ENCODE measurements at places on chromosomes 2 and 18. TPM values are rescaled to one million over a fixed set of nuclear protein-coding genes. Genes with fewer than 3 reads are reported as not detected.

KLHL30 gene
- 0.16 TPM for total RNA-seq

CHRND gene
- not detected for total RNA-seq

SF3B6 gene
- 189 TPM for total RNA-seq

ANKRD30BL gene
- not detected for total RNA-seq

REG1A gene
- total RNA-seq: not detected

MZT2B gene
- 265 TPM for total RNA-seq

LINC00305 gene
- not detected for total RNA-seq

NFATC1 gene
- 6.9 TPM for total RNA-seq

CXCR1 gene
- total RNA-seq: not detected

ANKRD30B gene
- total RNA-seq: not detected

ABCA12 gene
- 0.23 TPM for total RNA-seq

MPV17 gene
- total RNA-seq: 84.4 TPM

HOXD13 gene
- 0.18 TPM for total RNA-seq

ERBB4 gene
- total RNA-seq: not detected

CCBE1 gene
- total RNA-seq: 9.8 TPM

EHBP1 gene
- 30.1 TPM for total RNA-seq

SCG2 gene
- total RNA-seq: 0.94 TPM

KLHL41 gene
- total RNA-seq: 0.15 TPM

TMEM17 gene
- total RNA-seq: 4.3 TPM

HOXD12 gene
- total RNA-seq: not detected

CRIM1 gene
- total RNA-seq: 174 TPM

MAPK4 gene
- total RNA-seq: 0.33 TPM

ALLC gene
- not detected for total RNA-seq

HOXD9 gene
- 1.1 TPM for total RNA-seq

EIF5B gene
- total RNA-seq: 51.2 TPM

AGXT gene
- total RNA-seq: not detected

IKZF2 gene
- 0.29 TPM for total RNA-seq

STARD6 gene
- total RNA-seq: not detected

TUBB8B gene
- not detected for total RNA-seq

TWIST2 gene
- total RNA-seq: 8.5 TPM

HOXD4 gene
- total RNA-seq: 0.41 TPM

UGT1A4 gene
- not detected for total RNA-seq

ST8SIA3 gene
- not detected for total RNA-seq

ZSWIM2 gene
- not detected for total RNA-seq

PLCD4 gene
- 0.80 TPM for total RNA-seq

COL4A3 gene
- total RNA-seq: 0.60 TPM

AQP12B gene
- total RNA-seq: not detected

CFAP65 gene
- 0.17 TPM for total RNA-seq

DCDC2C gene
- total RNA-seq: 0.15 TPM

SP5 gene
- total RNA-seq: not detected

All from A549 treated with AZD2906 at 1 μM for 4 hours (cell line).